Ammon's horn (tissue), 1 donor: ENCODE measurements at places on chromosomes 3 and 15.

- no peak for DNase-seq
Observed at GRCh38 chr3:144362126-144362525, 390.5 kb downstream of the DIPK2A start.

DNA sequence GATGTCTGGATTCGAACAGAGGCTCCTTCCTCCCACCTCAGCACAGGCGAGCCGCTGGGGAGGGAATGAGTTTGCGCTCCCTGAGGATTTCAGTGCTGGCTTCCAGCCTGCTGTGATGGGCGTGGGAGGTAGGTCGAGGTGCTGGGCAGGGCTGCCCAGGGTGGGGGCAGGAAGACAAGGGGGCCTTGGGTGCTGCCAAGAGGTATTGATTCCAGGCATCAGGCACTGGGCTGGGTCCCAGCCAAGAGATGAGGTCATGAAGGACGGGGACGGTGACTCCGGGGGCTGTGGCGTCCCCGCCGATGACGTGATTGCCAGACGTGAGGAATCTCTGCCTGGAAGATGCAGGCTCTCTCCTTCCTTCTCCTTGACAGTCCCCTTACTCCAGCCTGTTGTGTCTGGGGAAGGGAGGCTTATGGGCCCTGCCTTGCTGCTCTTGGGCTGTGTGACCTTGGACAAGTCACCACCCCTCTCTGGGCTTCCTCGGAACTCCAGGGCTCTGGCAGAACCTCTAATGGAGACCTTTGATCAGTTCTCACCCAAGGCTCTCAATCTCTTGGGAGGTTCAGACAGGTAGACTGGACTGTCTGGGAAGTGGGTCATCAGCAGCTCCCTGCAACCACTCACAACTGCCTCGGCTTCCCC, 116.8 kb downstream of the FBLN2 start:
- DNase-seq: no peak

DNA sequence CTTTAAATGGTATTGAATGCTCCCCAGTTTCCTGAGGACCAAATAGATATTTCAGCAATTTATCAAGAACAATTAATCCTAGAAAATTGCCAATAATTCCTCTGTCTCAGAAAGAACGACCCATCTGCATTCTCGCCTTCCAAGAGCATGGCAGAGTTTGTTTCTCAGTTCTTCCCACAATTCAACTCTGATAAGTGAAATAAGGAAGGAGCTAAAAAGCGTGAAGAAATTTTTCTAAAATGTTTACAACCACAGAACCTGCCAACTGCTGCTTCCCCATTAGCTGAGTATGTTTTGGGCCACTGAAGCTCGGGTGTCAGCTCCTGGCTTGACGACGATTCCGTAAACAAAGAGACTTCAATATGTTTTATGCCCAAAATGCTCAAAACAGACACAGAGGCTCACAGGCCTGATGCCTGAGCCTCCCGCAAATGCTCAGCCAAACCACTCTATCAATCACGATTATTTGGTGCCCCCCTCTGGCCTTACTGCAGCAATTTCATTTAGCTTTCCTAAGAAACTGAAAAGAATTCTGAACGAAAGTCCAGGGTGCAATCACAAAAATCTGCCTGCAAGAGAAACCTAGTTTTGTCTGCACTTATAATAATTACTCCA, 259.2 kb upstream of the CCDC54 start:
- DNase-seq: peak; percentile 90

- no peak for DNase-seq
Observed at GRCh38 chr3:69097407-69098086, 12.8 kb downstream of the ARL6IP5 start.

GRCh38 chr3:16511681-16512434, 1.6 kb downstream of the RFTN1 start:
- no peak for DNase-seq
